ENCODE measurements at places on chromosomes 1 and 21.

DNA sequence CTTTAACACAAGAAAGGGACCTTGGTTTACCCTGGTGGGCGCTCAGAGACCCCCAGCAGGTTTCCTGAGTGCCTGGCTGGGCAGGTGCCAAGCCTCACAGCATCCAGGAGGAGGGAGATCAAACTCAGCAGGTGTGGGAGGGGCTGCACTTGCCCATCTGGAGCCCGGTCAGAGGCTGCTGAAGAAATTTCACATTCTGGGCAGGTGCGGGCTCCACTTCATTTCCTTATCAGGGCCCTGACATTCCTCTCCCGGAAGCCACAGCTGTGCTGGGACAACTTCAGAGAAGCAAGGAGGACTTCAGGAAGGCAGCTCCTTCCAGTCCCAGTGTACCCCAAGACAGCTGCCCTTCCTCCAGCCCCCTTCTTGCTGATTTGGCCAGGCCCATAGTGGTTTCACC lies 82.9 kb downstream of the ITPKB start:
- DNase-seq, result no peak

DNA sequence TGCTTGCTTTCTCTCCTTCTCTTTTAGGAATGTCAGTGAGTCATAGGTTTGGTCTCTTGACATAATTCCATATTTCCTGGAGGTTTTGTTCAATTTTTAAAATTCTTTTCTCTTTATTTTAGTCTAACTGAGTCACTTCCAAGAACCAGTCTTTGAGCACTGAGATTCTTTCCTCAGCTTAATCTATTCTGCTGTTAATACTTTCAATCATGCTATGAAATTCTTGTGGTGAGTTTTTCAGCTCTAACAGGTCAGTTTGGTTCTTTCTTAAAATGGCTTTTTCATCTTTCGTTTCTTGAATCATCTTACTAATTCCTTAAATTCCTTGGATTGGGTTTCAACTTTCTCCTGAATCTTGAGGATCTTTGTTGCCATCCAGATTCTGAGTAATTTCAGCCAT lies 321.0 kb downstream of the PTBP2 start:
- DNase-seq, result no peak

- DNase-seq, result no peak
Observed at GRCh38 chr1:205091043-205091740, 6.9 kb upstream of the TMEM81 start.

- no peak for DNase-seq
Observed at GRCh38 chr1:215677112-215677511, 110.0 kb downstream of the KCTD3 start.

GRCh38 chr1:211601982-211602670 lies 23.2 kb upstream of the SLC30A1 start:
- no peak for DNase-seq
